ENCODE measurements at places on chromosomes 2 and 18. TPM values are rescaled to one million over a fixed set of nuclear protein-coding genes. Genes with fewer than 3 reads are reported as not detected.

- no peak for DNase-seq
- H3K4me1 ChIP-seq: no peaks in the 10 kb centered on the region
- H3K36me3 ChIP-seq: no peaks in the 10 kb centered on the region
- H3K27ac ChIP-seq: no peak overlapping the region
Observed at GRCh38 chr18:41618147-41618546, 336.9 kb upstream of the PIK3C3 start.

RHBDD1 gene
- total RNA-seq: 21.0 TPM

- no peak for DNase-seq
- H3K27ac ChIP-seq: no peak overlapping the region
- H3K27me3 ChIP-seq: no peaks in the 10 kb centered on the region
- no peaks in the 10 kb centered on the region for H3K36me3 ChIP-seq
- H3K4me3 ChIP-seq: no peak overlapping the region
Observed at GRCh38 chr2:1736997-1737480, 7.3 kb downstream of the PXDN start.

DNA sequence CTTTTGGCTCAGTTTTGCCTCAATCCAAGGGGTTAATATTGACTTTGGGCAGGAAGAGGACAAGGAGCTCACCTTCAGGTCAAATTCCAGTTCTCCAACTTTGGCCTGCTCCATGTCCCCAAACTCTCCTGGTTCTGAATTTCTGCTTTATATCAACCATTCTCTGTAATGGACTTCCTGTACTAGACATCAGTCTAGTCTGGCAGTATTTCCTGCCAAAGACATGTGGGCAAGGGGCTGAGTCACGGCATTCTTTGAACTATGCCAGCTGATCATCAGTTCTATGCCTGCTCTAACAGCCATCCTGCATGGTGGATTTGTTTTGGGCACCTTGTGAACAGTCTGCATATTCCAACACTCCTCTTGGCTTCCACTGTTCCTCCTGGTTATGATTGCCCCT is 199.4 kb downstream of the ZEB2 start:
- H3K36me3 ChIP-seq: no peaks in the 10 kb centered on the region
- H3K27ac ChIP-seq: no peak overlapping the region
- H3K4me1 ChIP-seq: no peaks in the 10 kb centered on the region
- DNase-seq: no peak
- H3K27me3 ChIP-seq: no peaks in the 10 kb centered on the region

GRCh38 chr2:31223749-31224148 is 6.4 kb upstream of the CAPN14 start:
- DNase-seq: no peak
- no peak overlapping the region for H3K27ac ChIP-seq
- H3K36me3 ChIP-seq: no peaks in the 10 kb centered on the region
- no peak overlapping the region for H3K4me3 ChIP-seq
- no peaks in the 10 kb centered on the region for H3K4me1 ChIP-seq
- no peaks in the 10 kb centered on the region for H3K27me3 ChIP-seq

TRIM54 gene
- total RNA-seq: 0.21 TPM

GRCh38 chr2:72623481-72623880 is 202.4 kb downstream of the EXOC6B start:
- no peaks in the 10 kb centered on the region for H3K27me3 ChIP-seq
- no peak overlapping the region for H3K4me3 ChIP-seq
- DNase-seq: no peak
- no peaks in the 10 kb centered on the region for H3K4me1 ChIP-seq

DNA sequence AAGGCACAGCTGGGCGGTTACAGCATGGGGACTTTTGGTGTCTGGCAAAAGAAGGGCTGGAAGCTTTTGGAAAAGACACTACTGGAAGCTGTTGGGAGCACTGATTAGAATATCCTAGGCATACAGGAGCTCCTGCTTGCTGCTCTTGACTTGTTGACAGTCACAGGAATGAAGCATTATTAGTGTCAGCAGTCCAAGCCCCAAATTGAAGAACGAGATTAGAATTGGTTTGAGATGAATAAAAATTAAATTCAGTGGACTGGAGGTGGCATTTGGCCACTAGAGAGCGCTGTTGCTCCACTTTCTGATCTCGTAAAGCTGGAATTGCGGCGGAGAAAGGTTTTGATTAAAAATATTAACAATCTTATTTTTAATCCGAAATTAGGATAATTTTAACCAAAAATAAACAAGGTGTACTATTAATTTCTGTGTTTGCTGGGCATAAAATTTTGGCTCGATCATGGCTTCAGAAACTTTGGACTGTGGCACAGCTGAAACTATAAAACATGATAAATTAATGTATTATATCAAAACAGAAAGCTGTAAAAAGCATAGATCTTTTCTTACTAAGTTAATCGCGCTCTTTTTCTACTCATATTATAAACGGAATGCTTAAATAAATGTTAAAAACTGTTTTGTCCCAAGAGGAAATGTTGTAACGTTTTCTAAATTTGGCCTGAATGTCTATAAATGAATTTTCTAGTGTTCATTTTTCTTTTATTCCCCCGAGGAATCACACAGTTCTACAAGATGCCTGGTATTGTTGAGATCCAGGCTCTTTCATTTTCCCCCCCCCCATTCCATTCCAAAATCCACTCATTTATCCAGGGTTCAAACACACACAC is 2.4 kb upstream of the HOXD8 start:
- DNase-seq: peak; percentile 86
- no peak overlapping the region for H3K27ac ChIP-seq
- no peaks in the 10 kb centered on the region for H3K4me1 ChIP-seq
